ENCODE measurements at places on chromosomes 1 and 21.

DNA sequence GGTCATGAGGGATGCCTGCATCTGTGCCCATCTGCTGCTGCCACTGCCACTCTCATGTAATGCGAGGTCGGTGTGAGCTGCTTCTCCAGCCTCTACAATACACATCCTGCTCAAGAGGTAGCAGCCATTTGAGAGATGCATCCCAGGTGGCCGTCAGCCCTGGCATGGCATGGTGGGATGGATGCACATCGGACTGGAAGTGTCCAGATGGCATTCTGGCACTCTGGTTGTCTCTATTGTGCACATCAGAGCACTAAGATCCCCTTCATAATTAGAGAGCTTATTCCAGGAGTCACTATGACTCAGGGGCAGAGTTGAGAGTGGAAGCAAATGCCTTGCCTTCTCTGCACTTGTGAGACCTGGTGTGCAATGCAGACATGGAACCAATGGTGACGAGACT lies 3.8 kb downstream of the STRIP1 start:
- DNase-seq = no peak

GRCh38 chr1:165436994-165437393 lies 7.9 kb downstream of the RXRG start:
- DNase-seq = no peak

- DNase-seq = no peak
Measured at GRCh38 chr1:2974701-2975301, 46.5 kb upstream of the ACTRT2 start.

GRCh38 chr1:90387805-90388204 lies 329.3 kb downstream of the BARHL2 start:
- no peak for DNase-seq

GRCh38 chr1:151132335-151133017 lies 14.0 kb downstream of the SEMA6C start:
- DNase-seq = no peak

- DNase-seq = no peak
Measured at GRCh38 chr1:45172005-45172404, 34.4 kb downstream of the ZSWIM5 start.

DNA sequence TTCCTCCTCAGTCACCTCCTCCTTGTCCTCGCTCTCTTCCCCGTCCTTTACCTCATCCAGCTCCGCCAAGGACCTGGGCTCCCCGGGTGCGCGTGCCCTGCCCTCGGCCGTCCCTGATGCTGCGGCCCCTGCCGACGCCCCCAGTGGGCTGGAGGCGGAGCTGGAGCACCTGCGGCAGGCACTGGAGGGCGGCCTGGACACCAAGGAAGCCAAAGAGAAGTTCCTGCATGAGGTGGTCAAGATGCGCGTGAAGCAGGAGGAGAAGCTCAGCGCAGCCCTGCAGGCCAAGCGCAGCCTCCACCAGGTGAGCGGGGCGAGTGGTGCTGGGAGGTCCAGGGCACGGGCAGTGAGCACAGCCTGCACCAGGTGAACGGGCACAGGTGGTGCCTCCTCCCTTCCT lies 76.2 kb downstream of the SKI start:
- no peak for DNase-seq

DNA sequence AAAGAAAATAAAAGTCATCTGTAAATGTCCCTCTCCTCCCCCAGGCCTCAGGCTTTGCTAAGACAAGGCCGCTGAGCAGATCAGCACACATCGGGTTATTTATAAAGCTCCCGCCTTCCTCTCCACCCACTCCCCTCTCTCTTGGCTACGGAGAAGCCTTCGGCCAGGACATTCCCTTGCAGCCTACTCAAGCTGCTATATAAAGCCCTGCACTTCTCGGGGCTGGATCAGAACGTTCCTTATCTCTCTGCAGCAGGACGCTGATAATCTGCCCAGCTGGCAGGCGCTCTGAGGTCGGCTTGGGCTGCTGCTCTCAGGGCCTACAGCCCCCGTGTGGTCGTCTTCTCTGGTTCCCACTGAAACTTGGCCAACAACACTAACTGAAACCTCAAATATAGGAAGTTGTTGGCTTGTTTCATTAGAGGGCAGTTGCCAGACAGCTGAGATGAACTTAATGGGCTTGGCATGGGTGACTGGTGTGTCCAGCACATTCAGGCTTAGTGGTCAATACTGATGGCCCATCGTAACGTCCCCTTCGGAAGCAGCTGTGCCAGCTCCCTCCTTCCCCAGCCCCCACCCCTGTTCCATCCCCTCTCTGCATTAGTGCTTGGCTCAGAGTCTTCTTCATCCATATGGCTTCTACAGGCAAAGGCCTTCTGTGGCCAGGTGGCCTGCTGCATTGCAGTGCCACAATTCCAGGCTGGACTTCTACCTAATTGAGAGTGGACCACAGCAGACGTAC lies 64.6 kb downstream of the IER5 start:
- peak; percentile 66 for DNase-seq

DNA sequence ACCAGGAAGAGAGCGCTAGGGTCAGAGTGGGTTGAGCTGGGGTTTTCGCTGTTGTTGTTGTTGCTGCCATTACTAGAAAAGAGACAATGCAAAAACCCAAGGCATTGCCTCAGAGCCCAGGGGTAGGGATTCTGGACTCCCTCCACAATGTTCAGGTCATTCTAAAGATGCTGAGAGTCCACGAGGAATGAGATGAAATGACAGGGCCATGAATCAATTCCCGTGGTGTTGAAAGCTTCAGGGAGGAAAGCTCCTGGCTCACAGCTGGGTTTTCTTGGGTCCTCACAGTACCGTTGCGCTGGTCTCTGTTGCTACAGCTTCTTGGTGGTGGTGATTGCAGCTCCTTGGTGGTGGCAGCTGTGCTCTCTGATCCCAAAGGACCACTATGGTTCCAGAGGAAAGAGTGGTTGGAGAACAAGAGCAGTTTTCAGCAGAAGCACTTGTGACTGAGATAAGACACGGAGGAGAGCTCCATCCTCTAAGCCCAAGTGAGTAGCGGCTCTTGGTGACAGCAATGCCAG lies 58.2 kb downstream of the ETS2 start:
- DNase-seq = no peak

DNA sequence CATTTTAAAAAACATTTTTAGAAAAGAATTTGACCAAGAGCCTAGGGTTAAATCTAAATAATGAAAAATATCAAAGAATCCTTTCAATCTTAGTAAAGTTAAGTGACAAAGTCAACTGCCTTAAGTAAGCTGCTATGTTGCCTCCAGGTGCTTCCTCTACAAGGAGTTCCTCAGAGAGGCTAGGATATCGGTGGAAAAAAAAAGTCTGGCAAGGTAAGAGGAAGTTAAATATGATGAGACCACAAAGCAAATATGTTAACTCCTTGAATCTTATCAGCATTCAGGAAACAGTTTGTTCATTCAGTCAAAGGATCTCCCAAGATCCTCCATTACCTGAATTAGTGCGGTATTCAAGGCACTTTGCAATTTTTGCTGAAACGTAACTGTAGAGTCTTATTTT lies 563.5 kb downstream of the PTPRC start:
- DNase-seq = no peak

GRCh38 chr1:198775606-198776005 lies 136.8 kb downstream of the PTPRC start:
- DNase-seq = no peak

- no peak for DNase-seq
Measured at GRCh38 chr1:201646411-201647022, 107.6 kb downstream of the NAV1 start.

GRCh38 chr1:178277793-178278530 lies 184.1 kb downstream of the RASAL2 start:
- no peak for DNase-seq

- no peak for DNase-seq
Measured at GRCh38 chr1:34140011-34140676, 24.9 kb downstream of the CSMD2 start.

GRCh38 chr1:30515755-30516484 lies 207.5 kb downstream of the MATN1 start:
- no peak for DNase-seq

DNA sequence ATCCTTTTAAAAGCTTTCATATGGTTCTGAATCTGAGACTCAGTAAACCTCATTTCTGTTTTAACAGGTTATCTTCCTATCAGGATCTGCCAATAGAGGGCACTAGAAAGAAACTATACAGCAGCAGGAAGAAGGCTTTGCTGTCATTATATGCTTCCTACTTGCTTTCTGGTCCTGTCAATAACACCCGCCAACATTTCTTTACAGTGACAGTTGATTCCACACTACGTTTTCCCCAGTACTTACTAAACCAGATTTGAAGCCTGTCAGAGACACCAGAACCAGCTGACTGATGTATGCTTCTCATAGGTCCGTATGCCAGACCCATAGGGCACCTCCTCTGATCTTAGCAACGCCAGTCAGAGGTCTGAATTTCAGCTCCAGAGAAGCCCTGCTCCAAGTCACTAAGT lies 341.0 kb upstream of the NEGR1 start:
- DNase-seq = no peak

GRCh38 chr1:27544834-27545233 lies 54.9 kb upstream of the WASF2 start:
- DNase-seq = no peak

DNA sequence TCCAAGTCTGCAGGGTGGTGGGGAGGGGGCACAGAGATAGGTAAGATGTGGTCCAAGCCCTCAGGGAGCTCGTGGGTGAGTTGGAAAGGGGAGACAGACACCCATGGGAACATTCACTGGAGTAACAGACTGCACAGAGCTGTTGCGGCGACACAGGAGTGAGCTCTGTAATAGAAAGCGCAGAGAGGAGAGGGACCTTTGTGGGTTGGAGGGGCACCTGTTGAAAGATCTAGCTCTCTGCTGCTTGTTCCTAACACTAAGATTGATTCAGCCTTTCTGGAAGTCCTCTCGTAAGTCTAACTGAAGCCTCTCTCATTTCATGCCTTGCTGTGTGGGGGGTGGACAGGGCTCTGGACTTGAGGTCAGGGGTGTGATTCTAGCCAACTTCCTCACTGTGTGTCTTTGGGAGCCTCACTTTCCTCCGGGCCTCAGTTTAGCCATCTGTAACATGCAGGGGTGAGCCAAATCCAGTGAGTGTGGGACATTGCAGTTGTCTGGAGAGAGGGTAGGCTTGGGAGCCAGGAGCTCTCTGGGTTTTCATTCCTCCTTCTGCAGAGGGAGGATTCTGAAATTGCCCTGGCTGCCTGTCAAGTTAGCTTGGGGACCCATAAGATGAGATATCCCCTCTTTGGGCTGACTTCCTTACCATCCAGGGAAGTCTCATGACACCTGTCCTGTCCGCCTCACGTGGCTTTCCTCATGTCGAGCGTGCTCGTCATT lies 2.0 kb upstream of the ACOT11 start:
- no peak for DNase-seq

- no peak for DNase-seq
Measured at GRCh38 chr1:47783638-47784496, 213.3 kb downstream of the TRABD2B start.

- DNase-seq = no peak
Measured at GRCh38 chr21:35811191-35811806, 249.0 kb downstream of the SETD4 start.

GRCh38 chr1:89295187-89295586 lies 22.5 kb upstream of the GBP5 start:
- DNase-seq = no peak

- no peak for DNase-seq
Measured at GRCh38 chr1:58755468-58755872, 28.4 kb downstream of the JUN start.

DNA sequence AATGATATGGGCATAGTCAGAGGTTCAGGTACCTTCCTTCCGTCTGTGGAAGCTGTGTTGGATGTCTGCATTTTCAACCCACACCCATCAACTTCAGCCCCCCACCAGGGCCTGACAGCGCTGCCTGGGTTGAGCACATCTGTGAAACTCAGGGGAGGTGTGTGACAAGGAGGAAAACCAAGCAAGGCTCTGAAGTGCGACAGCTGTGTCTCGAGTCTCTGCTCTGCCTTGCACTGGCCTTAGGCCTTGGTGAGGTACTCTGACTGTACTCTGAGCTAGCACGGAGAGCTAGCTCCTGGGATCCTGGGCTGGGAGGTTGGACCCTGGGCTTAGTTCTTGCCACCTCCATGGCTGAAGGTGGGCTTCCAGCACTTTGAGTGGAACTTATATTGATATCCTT lies 9.1 kb downstream of the VANGL2 start:
- no peak for DNase-seq

DNA sequence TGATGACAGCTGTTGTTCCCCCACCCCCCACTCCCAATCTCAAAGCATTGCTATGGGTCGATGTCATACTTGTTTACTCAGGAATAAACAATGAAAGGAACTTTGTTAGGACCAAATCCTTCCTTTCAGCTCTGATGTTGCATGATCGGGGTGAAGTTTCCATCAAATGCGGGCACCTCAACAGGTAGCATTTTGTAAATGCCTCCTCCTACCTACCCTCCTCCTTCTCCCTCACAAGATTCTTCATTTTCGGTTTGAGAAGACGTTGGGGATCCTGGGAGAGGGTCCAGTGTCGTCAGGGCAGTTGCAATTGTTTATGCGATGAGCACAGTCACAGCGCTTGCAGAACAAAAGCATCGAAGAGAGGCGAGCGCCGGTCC lies 758 bp upstream of the HUNK start:
- DNase-seq = no peak

GRCh38 chr21:42400525-42400924 lies 3.2 kb upstream of the UBASH3A start:
- DNase-seq = no peak

GRCh38 chr1:115314765-115315164 lies 23.3 kb downstream of the NGF start:
- no peak for DNase-seq

- no peak for DNase-seq
Measured at GRCh38 chr1:64006276-64007051, 197.0 kb upstream of the UBE2U start.

DNA sequence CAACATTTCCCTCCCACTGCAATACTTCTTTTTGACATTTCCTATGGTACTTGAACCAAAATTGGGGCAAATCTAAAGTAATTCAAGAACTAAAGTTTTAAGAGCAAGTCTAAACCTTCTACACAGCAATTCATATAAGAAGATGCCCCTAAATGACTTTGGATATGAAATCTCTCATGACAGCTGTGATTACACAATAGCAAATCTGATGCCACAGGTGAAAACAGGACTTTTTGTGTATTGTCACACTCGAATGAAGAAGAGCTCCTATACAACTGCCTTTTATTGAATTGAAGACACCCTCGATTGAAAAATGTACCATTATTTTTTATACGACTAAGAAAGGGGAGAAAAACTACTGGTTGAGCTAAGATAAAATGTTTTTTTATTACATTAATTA lies 59.6 kb upstream of the DYNLT5 start:
- no peak for DNase-seq

- no peak for DNase-seq
Measured at GRCh38 chr1:9687874-9688582, 36.5 kb downstream of the PIK3CD start.

DNA sequence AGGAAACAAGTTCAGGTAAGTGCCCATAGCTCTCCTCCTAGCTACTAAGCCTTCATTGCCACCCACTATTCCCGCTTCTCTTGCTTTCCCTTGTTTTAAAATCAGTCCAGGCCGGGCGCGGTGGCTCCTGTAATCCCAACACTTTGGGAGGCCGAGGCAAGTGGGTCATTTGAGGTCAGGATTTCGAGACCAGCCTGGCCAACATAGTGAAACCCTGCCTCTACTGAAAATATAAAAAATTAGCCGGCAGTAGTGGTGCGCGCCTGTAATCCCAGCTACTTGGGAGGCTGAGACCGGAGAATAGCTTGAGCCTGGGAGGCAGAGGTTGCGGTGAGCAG lies 4.4 kb upstream of the CTTNBP2NL start:
- no peak for DNase-seq

- no peak for DNase-seq
Measured at GRCh38 chr1:153422450-153423068, 6.2 kb downstream of the S100A7A start.

GRCh38 chr1:93374334-93375106 lies 28.8 kb downstream of the DR1 start:
- no peak for DNase-seq

GRCh38 chr1:9417695-9418094 lies 121.6 kb upstream of the SLC25A33 start:
- DNase-seq = no peak

All from cerebellar nuclear complex (tissue), 1 donor.